ENCODE measurements at places on chromosomes 6 and 20.

- DNase-seq: no peak
Observed at GRCh38 chr6:106145144-106145543, 59.0 kb downstream of the PRDM1 start.

DNA sequence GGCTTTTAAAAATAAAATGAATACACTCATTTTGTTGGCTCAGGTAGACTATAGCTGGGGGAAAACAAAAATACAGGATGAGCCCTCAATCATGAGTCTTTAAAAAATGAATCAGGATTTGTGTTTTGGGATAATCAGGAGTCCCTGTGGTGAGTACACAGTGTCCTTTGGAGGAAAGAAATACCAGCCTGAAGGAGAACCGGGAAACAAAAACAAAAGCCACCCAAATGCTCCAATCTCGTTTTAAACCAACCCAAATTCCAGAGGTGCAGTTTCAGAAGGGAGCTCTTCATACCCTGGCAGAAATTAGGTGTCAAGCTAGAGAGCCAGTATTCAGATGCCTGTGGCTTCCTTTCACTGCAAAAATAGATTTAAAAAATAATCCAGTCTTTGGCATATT, 23.3 kb upstream of the FOXA2 start:
- DNase-seq: no peak

DNA sequence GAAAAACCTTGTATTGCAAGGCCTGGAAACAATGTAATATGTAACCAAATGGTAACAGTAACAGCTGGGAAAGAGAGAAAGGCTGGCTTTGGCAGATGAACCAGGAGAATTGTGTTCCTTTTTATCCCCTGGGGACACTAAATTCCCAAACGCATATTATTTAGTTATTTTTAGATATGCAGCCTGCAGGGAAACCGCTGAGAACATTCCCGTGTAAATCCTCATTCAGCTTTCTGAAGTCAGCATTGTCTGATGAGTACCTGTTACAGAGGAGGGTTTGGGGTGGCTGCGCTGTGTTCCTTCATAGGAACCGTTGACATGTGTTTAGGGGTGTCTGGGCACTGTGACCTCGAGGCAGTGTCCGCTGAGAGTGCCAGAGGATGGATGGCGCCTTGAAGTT, 101.3 kb downstream of the SMOC2 start:
- no peak for DNase-seq

GRCh38 chr6:93496548-93496947, 77.2 kb upstream of the EPHA7 start:
- DNase-seq: no peak

- DNase-seq: no peak
Observed at GRCh38 chr6:20955131-20955530, 420.9 kb downstream of the CDKAL1 start.

- no peak for DNase-seq
Observed at GRCh38 chr6:22045261-22045912, 251.4 kb downstream of the PRL start.

DNA sequence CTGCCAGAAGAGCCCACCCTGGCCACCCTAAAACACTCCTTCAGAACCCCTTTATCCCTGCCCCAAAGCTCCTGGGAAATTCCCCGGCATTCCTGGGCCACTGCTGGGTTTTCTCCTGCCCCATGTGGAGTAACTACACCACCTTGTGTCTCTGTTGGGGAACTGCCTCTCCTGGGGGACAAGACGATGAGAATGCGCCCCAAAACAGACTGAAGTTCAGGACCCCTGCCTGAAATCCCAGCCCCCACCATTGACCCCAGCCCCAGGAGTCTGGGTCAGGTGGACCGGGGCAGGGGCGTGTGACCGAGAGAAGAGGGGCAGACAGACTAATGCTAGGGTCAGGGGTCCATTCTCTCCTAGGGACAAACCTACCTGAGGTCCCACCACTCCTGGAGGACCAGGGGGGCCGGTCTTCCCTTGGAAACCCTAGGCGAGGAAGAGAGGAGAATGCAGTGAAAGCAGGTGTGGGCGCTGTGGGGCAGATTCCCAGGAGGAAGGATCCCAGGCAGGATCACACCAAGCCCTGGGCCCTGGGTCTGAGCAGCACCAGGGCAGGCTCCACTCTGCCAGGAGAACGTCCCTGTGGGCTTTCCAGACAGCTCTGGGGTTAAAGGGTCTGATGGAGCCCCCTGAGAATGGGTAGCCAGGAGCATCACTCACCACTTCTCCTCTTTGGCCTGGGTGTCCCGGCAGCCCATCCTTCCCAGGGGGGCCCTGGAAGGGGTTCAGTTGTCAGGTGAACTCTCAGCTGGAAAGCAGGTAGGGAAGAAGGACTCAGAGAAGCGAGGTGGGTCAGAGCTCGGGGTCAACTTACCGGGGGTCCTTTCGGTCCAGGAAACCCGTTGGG, 19.4 kb downstream of the COL11A2 start:
- peak; percentile 84 for DNase-seq

- peak; percentile 67 for DNase-seq
Observed at GRCh38 chr20:6053776-6054688, at the start of gene LRRN4. TSS of gene LRRN4 (minus strand) at chr20:6054060. CDS start at chr20:6052799, 1,261 bp downstream.

DNA sequence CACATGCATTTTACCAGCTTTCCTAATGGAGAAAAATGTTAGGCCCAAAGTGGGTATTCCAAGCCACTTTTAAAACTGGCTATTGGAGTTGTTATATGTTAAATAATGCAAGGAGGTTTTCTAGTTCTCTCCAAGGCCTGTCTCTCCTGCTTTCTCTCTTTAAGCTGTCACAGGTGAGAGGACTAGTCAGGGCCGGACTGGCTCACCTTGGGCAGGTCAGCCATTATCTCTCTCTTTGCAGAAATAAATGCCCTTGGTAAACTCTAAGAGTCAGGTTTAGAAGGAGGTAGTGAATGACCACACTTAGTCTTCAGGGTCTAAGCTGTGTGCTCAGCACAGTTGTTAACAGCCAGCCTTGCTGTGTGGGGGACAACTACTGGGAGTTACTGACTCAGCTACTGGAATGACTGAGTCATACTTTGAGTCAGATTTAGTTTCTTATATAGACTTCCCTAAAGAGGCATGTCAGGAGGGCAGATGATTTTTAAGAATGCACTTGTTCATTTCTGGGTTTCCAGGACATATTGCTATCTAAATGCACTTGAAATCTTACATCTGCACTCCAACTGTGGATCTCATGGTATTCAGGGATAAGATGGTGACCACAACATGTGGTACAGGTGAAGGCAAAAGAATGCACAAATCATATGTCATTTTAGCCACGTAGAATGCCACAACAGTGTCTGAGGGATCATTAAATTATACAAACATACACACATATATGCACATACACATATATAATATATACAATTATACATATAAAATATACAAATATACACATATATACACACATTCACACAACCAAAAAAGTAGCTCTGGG, 719.4 kb downstream of the EPM2A start:
- DNase-seq: peak; percentile 24

DNA sequence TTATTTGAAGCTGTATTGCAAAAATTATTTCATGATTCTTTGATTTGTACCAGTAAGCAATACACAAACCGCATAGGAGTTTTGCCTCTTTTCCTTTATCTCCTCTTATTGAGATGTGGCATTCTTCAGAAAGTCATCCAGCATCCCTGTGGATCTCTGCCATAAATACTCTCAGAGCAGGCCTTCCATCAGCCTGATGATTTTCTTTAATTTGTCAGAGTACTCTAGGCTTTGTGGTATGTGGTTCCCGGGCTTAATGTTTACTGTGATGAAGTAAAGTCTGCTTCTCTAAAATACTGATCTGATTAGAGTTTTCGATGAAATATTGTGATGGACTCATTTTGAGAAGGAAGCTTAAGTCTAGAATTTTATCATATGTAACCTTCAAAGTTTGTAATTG, 31.1 kb upstream of the SLC35D3 start:
- no peak for DNase-seq

DNA sequence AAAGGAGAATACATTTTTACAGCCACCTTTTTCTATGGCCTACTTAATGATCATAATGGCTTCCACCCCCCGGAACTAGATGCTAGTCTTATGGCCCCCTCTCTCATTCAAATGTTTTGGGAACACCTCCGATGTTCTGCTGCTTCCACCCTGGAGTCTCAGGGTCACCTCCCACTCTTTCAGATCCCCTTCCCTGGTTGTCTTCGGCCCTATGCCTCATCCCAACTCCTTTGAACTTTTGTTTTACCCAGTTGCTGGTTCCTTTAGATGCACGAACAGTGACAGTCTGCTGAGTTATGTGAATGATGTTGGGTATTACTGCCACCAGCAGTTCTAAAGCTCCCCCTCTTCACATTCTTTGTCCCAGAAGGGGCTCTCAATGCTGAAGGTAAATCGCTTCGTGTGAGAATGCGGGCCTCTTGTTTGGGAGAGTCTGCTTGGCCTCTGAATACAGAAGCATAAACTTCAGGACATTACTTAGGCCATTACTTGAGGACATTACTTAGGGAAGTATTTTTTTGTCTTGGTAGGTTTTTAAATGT, 309.1 kb downstream of the SOX4 start:
- DNase-seq: no peak

DNA sequence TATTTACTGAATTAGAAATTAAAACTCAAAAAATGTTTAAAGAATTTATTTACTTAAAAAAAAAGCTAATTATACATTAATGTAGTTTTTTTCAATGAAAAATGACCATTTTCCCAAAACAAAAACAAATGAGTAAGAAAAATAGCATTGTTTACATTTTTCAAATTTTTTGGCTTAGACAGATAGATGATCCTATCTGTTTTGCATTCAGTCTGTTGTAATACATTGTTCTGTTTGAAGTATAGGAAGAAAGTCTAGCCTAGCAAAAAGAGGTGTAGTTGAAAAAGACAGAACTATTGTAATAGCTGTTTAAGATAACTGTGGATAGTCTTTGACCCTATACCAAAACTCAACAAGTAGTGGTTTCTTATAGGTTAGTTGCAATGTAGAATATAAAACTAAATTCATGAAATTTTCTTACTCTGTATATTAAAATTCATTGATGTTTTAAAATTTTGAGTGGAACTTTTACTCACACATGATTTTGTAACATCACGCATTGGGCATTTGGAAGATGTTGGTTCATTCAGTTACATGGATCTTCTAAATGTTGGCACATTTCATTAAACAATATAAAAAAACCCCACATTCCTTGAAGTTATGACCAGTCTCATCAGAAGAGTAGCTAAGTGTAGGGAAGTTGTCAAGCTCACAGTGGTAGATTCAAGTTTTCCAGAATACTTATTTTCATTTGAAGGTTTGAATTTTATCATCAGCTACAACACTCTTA, 62.0 kb downstream of the KCNS1 start:
- no peak for DNase-seq

DNA sequence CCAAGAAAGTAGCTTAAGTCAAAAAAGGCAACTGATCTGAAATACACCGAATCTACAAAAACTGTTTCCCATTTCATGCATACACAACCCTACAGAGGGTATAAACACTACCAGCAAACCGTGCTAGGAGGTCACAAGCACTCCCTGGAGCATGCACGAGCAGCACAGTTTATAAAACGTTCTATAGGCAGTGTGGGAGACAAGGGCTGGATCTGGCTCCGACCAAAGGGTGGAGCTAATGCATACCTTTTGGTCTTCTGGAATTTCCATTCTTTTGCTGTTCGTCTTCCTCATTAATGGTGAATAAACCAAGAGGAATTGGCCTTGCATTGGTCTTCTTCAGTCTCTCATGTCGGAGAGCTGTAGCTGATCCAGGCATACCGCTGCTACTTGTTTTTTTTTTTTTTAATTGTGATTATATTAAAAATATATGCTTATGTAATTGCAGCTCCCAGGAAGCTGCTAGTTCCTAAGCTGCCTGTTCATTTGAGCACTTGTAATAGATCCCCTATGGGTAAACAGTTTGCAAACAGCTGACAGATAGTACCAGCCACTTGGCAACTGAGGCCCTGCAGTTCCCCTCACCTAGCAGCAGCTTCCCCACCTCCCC, 24.5 kb downstream of the MAP7 start:
- DNase-seq: no peak

DNA sequence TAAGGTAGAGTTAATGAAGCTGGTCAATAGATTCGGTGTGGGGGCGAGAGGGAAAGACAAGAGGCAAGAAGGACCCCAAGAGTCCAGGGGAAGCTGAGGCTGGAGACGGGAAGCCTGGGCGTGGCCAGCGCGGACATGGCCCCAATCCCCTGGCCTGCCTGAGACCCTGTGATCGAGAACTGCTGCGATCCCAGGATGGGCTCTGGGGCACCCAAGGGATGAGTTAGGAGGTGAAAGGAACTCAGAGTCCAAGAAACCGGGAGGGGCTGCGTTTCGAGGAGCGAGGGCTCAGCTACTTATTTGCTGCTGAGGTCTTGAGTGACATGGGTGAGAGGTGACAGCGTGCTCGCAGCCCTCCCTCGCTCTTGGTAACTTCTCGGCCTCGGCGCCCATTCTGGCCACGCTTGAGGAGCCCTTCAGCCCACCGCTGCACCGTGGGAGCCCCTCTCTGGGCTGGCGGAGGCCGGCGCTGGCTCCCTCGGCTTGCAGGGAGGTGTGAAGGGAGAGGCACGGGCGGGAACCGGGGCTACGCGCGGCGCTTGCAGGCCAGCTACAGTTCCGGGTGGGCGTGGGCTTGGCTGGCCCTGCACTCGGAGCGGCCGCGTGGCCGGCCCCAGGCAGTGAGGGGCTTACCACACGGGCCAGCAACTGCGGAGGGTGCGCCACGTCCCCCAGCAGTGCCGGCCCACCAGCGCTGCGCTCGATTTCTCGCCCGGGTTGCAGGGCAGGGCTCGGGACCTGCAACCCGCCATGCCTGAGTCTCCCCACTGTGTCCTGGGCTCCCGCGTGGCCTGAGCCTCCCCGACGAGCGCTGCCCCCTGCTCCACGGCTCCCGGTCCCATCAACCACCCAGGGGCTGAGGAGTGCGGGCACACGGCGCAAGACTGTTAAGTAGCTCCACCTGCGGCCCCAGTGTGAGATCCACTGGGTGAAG, 58.2 kb downstream of the IRF4 start:
- no peak for DNase-seq

DNA sequence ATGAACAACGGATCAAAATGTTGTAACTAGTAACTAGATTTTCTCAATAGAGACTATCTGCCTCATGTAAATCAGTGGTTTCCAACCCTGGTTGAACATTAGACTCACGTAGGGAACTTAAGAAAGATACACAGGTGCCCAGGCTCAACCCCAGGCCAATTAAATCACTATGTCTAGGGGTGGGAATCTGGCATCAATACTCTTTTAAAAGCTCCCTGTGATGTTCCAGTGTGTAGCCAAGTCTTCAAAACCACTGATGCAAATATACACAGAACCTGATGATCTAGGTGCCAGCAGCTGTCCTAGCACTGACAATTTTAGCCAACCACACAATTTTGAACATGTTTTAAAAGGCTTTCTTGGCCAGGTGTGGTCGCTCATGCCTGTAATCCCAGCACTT, 128.7 kb downstream of the TBC1D32 start:
- DNase-seq: no peak

- DNase-seq: no peak
Observed at GRCh38 chr6:131937226-131937625, 13.9 kb downstream of the CCN2 start.

DNA sequence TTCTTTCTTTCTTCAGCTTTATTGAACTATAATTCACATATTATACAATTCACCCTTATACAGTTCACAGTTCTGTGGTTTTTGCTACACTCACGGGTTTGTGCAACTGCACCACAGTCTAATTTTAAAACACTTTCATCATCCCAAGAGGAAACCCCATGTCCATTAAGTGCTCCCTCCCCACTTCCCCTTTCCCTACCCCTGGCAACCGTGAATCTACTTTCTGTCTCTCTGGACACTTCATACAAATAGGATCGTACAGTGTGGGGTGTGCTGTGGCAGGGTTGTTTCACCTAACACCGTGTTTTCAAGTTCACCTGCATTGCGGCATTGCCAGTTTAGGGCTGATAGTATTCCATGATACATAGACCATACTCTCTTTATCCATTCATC, 118.8 kb downstream of the PHACTR3 start:
- DNase-seq: no peak

Measured in H54 (cell line).